ENCODE measurements at places on chromosomes 12 and 14.
A peak's percentile ranks its signal among the peaks of the same experiment; 100 is the strongest.

- DNase-seq = no peak
These were observed 73.9 kb downstream of the PPP1R36 start for GRCh38 chr14:64623554-64624165.

GRCh38 chr12:130827432-130827831 is 11.6 kb downstream of the STX2 start:
- no peak for DNase-seq

- DNase-seq = no peak
These were observed 57.9 kb downstream of the OTX2 start for GRCh38 chr14:56752428-56752827.

DNA sequence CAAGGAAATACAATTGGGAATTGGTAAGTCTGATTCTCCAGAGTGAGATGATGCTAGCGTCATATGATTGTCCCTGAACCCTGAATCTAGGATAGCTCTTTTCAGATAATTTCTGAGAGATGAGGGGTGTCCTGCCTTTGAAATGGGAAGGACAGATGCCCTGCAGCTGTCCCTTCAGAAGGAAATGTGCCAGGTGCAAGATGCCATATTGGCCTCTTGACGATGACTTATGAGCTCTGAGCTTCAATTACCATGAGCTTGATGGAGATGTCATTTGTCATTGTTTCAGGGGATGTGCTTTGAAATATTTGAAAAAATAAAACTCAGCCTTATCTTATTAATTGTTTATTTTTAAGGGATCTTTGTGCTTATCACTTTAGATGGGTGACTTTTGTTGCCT is 185.1 kb downstream of the DACT1 start:
- DNase-seq = no peak

- no peak for DNase-seq
These were observed 128.5 kb upstream of the RGS6 start for GRCh38 chr14:71803539-71804260.

GRCh38 chr12:116693286-116694227 is 44.3 kb downstream of the SPRING1 start:
- DNase-seq = peak; percentile 66

DNA sequence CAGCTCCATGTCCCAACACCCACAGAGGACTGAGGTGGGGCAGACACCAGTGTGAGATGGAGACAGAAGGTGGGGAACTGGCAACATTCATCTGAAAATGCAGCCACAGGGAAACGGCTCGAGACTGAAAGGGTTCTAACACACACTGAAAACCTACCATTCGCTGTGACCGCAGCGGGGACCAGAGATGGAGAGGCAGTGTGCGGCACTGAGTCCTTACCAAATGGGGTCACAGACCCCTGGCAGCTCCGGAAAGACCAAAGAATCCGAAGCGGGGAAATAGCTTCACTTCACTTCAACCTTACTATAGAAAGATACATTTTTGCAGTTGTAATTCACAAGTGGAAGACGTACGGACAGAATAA is 9.6 kb downstream of the BAG5 start:
- DNase-seq = no peak

- DNase-seq = no peak
These were observed 5.4 kb downstream of the C12orf75 start for GRCh38 chr12:105335856-105336255.

GRCh38 chr12:54590978-54591591 is 2.6 kb upstream of the PPP1R1A start:
- no peak for DNase-seq

GRCh38 chr14:99532310-99532709 is 51.1 kb downstream of the CCNK start:
- no peak for DNase-seq

DNA sequence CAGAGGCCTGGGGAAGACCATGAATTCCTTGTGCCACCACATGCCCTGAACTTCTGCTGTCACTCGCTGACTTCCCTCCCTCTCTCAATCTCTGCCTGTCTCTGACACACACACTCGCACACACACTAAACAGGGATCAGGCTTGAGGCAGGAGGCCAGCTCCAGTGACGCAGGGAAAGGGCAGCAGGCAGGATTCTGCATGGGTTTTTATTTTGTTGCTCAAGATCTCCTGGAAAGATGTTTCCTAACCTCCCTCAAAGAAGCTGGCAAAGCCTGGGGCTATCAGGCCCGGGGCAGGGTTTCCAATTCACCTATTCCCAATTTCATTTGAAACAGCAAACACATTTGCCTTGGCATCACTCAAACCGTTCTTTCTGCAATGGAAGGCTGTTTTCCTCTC is 27.7 kb upstream of the PEX5 start:
- no peak for DNase-seq

- DNase-seq = no peak
These were observed 17.9 kb downstream of the PROX2 start for GRCh38 chr14:74858022-74858421.

GRCh38 chr14:35122696-35123387 is 490 bp downstream of the PRORP start:
- DNase-seq = no peak

DNA sequence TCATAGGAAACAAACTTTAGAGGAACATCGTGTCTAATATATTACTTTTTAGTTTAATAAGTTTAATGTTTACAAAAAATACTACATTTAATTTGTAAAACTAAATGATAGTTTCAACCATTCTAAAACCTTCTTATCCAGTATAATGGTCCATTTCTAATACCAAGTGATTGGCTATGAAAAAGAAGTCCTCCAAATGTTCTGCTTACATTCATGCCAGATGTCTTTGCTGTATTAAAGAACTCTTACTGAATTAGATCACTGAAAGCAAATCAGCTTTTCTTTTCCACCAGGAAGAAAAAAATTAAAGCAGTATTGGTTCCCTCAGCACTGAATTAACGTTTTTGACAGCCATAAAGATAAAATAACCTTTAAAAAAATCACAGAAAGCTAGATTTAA is 3.7 kb downstream of the NOVA1 start:
- no peak for DNase-seq

DNA sequence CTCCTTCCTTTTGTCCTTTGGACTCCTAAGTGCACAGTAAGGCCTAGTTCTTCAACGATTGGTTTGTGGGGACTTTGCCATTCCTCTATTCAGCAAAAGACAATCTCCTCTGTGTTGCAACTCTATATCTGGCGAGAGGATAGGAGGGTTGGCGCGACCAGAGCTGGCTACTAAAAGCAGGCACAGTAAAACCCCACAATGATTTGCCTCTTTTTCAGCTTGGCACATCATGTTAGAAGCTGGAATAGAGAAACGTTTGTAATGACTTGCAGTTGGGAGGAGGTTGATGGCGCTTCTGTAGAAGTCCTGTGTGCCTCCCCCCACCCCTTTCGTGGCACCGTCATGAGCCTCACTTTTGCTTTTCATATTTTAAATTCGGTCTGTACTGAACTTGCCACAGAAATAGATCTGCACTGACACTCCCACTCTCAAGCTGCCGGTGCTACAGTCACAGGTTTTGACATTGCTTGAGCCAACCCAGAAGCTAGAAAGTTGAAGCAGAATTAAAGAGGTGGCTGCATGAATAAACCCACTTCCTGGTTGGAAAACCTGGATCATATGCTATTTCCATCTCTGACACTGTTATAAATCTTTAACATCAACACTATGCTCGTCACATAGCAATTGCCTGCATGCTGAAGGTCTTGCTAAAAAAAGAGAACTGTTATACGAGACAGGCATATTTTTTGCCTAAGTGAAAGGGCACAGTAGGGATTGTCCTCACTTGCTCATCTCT is 315.3 kb upstream of the PRICKLE1 start:
- DNase-seq = no peak

- DNase-seq = peak; percentile 77
These were observed 17.4 kb downstream of the CEP170B start for GRCh38 chr14:104882325-104882973.

GRCh38 chr12:90261283-90261682 is 552.6 kb upstream of the ATP2B1 start:
- DNase-seq = no peak

GRCh38 chr12:51080136-51080535 is 3.3 kb downstream of the CSRNP2 start:
- no peak for DNase-seq

DNA sequence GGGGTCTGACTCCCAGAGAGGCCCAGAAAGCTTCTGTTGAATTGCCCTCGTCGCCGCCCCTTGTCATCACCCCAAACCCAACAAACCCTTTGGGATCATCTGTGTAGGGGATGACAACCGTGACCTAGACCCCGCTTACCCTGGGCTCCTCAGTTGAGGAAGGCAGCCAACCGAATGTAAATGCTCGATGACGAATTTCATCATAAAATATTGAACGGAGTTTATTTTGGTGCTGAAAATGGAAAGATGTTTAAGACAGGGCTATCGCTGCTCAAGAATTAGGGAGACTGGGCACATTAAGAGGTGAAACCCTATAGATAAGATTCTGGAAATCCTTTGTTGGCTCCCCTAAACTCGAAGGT is 512 bp downstream of the ACTR10 start:
- no peak for DNase-seq

GRCh38 chr12:96208801-96209549 is 14.8 kb downstream of the ELK3 start:
- DNase-seq = no peak

DNA sequence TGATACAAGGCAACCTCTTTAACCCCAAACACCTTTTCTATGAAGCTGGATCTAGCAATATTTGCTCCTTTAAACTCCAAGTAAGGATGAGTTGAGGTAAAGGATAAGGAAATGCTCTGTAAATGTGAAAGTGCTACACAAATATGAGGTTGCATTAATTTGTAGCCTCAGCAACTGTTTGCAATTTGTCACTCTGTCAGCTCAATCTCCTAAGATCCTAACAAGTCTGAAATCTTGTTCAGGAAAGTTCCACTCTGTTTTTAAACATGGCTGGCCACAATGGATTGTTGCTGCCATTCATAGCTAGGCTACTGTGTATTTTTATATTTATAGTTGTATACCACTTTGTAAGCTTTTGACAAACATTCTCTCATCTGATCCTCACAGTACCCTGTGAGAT is 51.3 kb downstream of the SCN8A start:
- no peak for DNase-seq

DNA sequence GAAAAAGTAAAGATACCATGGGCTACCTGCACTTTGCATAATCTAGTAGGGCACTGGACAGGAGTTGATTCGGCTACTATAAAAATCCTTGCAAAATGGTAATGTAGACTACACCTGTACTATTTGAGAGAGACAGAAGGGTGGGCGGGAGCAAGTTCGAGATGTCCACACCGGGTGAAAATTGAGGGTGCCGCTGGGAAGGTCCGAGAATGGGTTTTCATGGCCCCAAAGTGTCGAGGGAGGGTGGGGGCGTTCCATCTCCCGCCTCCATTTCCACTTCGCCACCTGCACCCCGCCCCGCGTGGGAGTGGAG is 648 bp downstream of the SNX6 start:
- DNase-seq = no peak

DNA sequence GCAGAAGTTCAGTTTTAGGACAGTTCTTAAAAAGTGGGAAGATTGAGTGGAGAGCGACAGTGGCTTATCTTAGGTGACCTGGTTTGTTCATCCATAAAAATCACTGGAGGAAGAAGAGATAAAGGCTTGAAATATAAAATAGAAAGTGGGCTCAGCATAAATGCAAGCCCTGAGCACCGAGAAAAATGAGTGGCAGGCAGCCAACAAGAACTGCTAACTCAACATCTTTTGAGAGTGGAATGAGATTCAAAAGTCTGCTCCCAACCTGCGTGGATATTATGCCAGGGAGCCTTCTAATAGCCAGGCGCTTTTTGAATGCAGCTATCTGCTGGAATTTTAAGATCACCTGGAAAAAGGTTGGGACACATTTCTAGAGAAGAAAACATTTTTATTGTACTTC is 666.5 kb downstream of the FLRT2 start:
- no peak for DNase-seq

DNA sequence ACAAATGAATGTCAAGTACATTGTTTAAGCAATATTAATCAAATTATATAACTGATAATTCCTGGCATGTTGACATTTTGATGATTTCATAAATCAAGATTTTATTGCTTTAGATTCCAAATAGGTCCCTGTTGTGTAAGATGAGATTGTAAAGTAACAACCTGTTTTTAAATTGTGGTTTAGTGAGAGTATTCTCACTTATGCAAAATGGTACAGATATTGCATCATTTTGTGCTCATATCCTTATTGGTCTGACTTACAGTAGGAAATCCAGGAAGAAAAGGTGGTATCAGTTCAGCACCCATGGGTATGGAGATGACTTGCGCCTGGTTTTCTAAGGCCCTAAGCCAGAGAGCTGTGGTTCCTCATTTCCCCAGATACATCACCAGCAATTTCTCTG is 165.5 kb downstream of the KIF21A start:
- DNase-seq = no peak

DNA sequence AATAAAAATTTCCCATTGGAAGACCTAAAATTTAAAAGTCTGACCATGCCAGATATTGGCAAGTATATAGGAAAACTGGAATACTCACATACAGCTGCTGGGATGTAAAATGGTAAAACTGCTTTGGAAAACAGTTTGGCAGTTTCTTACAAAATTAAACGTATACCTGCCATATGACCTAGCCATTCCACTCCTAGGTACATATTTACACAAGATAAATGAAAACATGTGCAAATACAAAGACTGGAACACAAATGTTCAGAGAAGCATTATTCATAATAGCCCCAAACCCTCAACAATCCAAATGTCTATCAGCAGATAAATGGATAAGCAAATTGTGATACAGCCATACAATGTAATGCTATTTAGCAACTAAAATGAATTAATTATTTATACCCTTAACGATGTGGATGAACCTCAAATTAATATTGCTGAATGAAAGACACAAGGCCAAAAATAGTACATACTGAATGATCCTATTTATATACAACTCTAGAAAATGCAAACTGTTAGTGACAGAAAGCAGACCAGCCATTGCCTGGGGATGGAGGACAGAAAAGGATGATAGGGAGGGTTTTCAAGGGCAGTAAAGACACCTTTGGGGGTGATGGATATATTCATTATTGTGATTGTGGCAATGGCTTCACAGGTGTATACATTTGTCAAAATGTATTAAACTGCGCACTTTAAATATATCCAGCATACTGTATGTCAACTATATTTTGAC is 21.3 kb upstream of the TCP11L2 start:
- DNase-seq = no peak

DNA sequence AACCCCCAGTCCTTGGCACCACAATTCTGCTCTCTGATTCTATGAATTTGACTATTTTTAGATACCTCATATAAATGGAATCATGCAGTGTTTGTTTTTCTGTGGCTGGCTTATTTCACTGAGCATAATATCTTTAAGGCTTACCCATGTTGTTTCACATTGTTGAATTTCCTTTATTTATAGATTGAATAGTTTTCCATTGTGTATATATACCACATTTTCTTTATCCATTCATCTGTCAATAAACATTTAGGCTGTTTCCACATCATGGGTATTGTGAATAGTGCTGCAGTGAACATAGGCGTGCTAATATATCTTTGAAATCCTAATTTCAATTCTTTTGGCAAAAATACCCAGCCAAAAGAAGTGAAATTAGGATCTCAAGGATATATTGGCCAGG is 126.7 kb upstream of the SLC38A2 start:
- DNase-seq = no peak

Measured in mucosa of gallbladder (tissue), 1 donor.